ENCODE measurements at places on chromosomes 6 and 20.

DNA sequence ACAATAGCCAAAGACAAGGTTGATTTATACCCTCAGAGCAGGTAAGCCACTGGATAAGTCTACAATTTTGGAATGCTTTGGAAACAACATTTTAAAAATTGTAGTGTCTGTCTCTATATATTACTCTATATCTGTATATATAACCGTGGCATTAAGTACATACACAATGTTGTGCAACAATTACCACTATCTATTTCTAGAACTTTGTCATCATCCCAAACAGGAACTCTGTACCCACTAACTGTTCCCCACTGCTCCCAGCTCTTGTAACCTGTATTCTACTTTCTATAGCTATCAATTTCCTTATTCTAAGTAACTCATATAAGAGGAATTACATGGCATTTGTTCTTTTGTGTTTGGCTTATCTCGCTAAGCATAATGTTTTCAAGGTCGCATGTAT is 78.2 kb upstream of the ASCC3 start:
- no peaks in the 10 kb centered on the region for H3K4me1 ChIP-seq
- no peak for DNase-seq
- H3K36me3 ChIP-seq: no peaks in the 10 kb centered on the region

DNA sequence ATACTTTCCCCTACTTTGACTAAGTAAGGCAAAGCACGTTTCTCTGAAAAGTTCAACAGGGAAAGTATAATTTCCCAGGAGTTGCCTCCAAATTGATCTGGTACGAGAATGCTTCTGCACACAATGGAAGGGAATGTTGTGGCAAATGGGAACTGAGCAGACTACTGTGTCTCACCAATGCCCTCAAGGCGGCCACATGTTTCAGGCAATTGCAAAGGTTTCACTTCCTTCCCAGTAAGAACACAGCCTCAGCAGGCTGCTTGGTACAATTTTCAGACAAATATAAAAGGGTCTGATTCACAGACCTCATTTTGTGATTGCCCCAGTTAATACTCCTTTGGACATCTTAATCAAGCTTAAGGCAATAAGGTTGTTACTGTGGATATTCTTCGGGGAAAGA is 71.2 kb downstream of the KIAA0319 start:
- H3K36me3 ChIP-seq: no peaks in the 10 kb centered on the region
- H3K27me3 ChIP-seq: peaks cover 31% of the 10 kb centered on the region
- no peak overlapping the region for H3K4me3 ChIP-seq
- no peak for DNase-seq
- no peaks in the 10 kb centered on the region for H3K4me1 ChIP-seq

- H3K4me3 ChIP-seq: no peak overlapping the region
- H3K27ac ChIP-seq: no peak overlapping the region
- H3K4me1 ChIP-seq: no peaks in the 10 kb centered on the region
- no peak for DNase-seq
- peaks cover 1% of the 10 kb centered on the region for H3K36me3 ChIP-seq
- no peaks in the 10 kb centered on the region for H3K27me3 ChIP-seq
Measured at GRCh38 chr6:147881432-147881831, 372.9 kb downstream of the SAMD5 start.

DNA sequence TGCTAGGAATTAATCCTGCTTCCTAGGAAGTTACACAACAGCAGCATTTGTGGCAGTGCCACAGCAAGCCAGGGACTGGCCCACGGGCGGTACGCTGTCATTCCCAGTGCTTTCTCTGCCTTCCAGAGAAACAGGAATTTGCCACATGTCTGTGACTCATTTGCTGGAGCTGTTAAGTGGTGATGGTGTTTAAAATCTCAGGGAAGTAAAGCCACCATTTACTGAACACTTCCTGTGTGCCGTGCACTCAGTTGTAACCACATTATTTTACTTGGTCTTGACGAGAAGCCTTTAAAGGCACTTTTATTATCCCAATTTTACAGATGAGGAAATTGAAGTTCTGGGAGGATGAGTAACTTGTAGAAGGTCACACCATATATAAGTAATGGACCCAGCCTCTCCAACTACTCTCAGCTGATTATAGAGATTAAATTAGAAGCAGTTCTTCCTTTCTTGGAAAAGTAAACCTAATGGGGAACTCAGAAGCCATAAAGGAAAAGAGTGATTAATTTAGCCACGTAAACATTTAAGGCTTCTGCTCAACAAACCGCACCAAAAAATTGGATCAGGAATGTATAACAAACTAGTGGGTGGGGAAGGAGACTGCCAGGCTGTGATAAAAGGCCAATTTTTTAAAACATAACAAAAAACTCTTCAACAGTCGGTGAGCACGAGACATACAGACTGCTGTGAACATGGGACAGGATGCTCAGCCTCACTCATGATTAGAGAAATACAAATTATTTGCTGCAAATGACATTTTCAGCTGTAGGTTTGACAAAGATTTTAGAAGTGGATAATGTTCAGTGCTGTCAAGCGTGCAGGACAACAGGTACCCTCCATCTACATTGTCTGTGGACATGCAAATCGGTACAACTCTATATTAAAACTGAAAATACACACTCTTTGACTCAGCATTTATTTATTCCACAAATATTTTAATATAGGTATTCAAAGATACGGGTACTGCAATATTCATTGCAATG is 311.2 kb downstream of the NRN1 start:
- no peak overlapping the region for H3K4me3 ChIP-seq
- H3K4me1 ChIP-seq: no peaks in the 10 kb centered on the region
- H3K27me3 ChIP-seq: no peaks in the 10 kb centered on the region

DNA sequence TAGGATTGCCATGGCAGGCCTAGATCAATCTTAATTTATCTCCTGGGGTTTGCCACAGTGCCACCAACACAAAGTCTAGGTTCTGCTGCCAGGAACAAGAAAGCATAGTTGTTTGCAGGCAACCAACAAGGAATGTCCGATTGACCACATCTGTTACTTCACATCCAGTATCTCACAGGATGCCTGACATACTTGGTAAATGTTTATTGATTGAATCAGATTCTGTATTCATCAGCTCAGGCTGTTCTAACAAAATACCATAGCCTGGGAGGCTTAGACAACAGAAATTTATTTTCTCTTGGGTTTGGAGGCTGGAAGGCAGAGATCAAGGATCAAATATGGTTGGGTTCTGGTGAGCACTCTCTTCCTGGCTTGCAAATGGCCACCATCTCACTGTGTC is 26.3 kb upstream of the MC3R start:
- H3K27me3 ChIP-seq: peaks cover 10% of the 10 kb centered on the region
- no peak for DNase-seq
- no peak overlapping the region for H3K27ac ChIP-seq
- H3K4me1 ChIP-seq: no peaks in the 10 kb centered on the region

GRCh38 chr6:44356487-44356886 is 14.0 kb downstream of the SPATS1 start:
- H3K4me1 ChIP-seq: no peaks in the 10 kb centered on the region
- no peak for DNase-seq
- H3K27ac ChIP-seq: no peak overlapping the region
- peaks cover 46% of the 10 kb centered on the region for H3K27me3 ChIP-seq
- H3K4me3 ChIP-seq: no peak overlapping the region

GRCh38 chr20:8639112-8639778 is 429.6 kb upstream of the PLCB4 start:
- peaks cover 4% of the 10 kb centered on the region for H3K36me3 ChIP-seq
- H3K4me1 ChIP-seq: no peaks in the 10 kb centered on the region
- H3K27ac ChIP-seq: no peak overlapping the region
- no peaks in the 10 kb centered on the region for H3K27me3 ChIP-seq
- no peak for DNase-seq

DNA sequence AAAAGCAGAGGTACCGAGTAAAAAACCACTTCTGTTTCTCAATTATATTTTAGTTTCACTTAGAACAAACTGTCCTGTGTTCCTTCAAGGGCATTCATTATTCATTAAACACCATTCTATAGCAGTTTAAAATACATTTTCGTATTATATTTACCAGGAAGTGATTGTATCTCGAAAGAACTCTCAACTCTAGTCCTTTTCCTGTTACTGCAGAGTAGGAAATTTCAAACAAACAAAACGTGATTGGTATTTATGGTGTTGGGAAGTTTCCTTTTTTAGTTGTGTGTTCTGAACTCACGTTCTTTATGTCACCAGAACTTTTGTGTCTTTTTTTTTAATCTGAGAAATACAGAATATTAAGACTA is 139.5 kb upstream of the BTBD3 start:
- no peak overlapping the region for H3K4me3 ChIP-seq
- no peaks in the 10 kb centered on the region for H3K4me1 ChIP-seq
- no peak for DNase-seq
- no peaks in the 10 kb centered on the region for H3K27me3 ChIP-seq
- no peak overlapping the region for H3K27ac ChIP-seq

DNA sequence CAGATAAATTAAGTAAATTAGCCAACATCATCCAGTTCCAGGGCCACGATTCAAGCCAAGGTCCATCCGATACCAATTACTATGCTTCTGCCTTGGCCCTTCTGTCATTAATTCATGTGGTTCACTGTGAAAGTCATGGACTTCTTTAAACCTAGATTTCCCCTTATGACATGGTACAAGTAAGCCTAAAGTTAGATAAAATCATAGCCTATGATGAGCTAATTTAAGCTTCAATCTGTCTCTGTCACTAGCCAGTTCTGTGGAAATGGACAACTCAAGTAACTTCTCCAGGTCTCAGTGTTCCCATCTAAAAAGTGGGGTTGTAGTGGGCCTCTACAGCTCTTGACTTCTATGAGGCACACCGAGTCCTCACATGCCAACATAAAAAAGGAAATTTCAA is 225.5 kb upstream of the MARCKS start:
- H3K4me3 ChIP-seq: no peak overlapping the region
- peak overlapping the region; percentile 90 for H3K27ac ChIP-seq
- H3K36me3 ChIP-seq: no peaks in the 10 kb centered on the region
- H3K27me3 ChIP-seq: no peaks in the 10 kb centered on the region
- no peak for DNase-seq

GRCh38 chr6:10401632-10402223 is 13.1 kb downstream of the TFAP2A start:
- no peak overlapping the region for H3K4me3 ChIP-seq
- H3K27me3 ChIP-seq: peaks cover 55% of the 10 kb centered on the region
- no peak for DNase-seq
- H3K27ac ChIP-seq: no peak overlapping the region

DNA sequence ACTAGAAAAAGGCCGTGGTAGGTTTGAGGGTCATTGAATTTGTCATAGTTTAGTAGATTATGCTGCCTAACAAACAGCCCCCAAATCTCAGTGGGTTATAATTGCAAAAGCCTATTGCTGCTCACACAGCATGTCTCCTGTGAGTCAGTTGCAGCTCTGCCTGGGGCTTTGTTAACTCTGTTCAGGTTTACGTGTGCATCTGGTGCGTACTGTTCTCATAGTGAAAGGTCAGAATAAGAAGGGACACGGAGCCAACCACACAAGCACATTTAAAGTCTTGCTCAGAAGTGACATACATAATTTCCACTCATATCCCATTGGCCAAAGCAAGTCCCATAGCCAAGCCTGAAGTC is 48.1 kb upstream of the BMP2 start:
- H3K4me3 ChIP-seq: no peak overlapping the region
- no peaks in the 10 kb centered on the region for H3K4me1 ChIP-seq
- no peaks in the 10 kb centered on the region for H3K27me3 ChIP-seq
- no peak overlapping the region for H3K27ac ChIP-seq

DNA sequence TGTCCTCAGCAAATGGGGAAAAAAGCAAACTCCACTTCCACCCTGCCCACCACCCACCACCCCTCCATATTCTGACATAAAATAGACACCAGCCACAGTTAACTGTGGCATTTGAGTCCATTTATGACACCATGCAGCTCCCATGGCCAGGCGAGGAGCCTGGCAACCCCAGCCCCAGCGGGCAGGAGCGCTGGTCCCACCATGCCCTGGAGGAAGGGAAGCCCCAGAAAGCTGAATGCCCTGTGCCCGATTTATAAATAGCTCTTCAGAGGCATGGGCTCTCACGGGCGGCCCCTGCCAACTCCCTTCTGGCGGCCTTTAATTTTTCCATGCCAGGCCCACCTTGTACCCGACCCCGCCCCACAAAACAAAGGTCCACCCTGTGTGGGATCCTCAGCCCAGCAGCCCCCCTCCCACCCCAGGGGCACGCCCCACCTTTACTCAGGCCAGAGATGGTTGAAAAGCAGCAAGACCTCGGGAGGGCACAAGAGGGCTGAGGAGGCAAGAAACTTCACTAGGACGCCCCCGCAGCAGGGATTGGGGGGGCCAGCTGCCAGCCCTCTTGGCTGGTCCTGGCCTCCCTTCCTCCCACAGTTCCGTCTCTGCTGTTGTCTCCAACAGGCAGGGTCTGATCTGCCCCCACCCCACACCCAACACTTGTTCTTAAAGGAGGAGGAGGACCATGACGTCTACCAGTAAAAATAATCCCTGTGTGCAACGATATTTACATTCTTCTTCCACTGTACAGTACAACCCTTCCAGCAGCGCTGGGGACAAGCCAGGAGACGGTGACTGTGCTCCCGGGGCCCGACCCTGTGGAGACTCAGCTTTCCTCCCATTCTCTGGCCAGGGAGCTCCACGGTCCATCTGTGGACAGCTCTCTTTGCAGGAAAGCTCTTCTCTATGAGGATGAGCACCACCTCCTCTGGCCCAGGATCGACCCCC is 115.6 kb upstream of the CDYL start:
- no peaks in the 10 kb centered on the region for H3K4me1 ChIP-seq
- peaks cover 33% of the 10 kb centered on the region for H3K27me3 ChIP-seq

GRCh38 chr20:753136-753535 is 15.2 kb downstream of the SLC52A3 start:
- H3K4me1 ChIP-seq: no peaks in the 10 kb centered on the region
- no peak overlapping the region for H3K4me3 ChIP-seq
- peaks cover 2% of the 10 kb centered on the region for H3K36me3 ChIP-seq
- DNase-seq: no peak
- peak overlapping the region; percentile 62 for H3K27ac ChIP-seq
- H3K27me3 ChIP-seq: peaks cover 58% of the 10 kb centered on the region

DNA sequence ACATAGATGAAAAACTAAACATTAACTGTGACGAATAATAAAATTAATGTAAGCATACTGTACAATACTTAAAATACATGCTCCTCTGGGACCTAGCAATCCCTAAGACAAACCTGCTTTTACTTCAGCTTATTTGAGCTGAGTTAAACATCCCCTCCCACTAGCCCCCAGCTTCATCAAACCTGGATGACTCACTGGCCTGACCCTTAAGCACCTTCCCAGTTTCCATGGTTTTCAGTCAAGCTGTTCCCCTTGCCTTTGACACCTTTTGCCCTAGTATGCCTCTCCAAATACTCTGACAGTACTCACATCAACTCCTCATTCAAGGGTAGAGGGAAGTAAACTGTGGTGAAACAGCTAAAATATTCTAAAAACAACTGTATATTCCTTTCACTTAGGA is 4.2 kb downstream of the ELOVL4 start:
- H3K36me3 ChIP-seq: peaks cover 6% of the 10 kb centered on the region
- H3K27ac ChIP-seq: no peak overlapping the region
- no peaks in the 10 kb centered on the region for H3K27me3 ChIP-seq

DNA sequence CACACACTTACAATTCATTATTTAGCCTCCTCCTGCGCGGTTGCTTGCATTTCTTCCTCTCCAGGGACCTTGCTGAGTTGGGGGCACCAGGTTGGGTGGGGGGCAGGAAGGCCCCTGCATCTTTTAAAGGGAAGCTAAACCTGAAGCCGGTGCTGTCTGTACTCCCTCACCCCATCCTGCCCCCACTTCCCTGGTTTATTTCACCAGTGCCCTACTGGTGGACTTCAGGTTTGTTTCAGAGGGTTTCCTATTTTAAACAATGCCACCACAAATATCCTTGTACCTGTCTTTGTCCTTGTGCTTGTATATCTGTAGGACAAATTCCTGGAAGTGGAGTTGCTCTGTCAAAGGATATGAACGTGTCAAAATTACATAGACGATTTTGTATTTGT is 21.0 kb downstream of the PTK7 start:
- DNase-seq: no peak
- no peak overlapping the region for H3K27ac ChIP-seq
- peaks cover 11% of the 10 kb centered on the region for H3K4me1 ChIP-seq
- H3K4me3 ChIP-seq: no peak overlapping the region

Measured in central memory CD8-positive, alpha-beta T cell (primary cell).